Panc1 (cell line): ENCODE measurements at places on chromosomes 1 and 21. TPM values are rescaled to one million over a fixed set of nuclear protein-coding genes. Genes with fewer than 3 reads are reported as not detected.

DNA sequence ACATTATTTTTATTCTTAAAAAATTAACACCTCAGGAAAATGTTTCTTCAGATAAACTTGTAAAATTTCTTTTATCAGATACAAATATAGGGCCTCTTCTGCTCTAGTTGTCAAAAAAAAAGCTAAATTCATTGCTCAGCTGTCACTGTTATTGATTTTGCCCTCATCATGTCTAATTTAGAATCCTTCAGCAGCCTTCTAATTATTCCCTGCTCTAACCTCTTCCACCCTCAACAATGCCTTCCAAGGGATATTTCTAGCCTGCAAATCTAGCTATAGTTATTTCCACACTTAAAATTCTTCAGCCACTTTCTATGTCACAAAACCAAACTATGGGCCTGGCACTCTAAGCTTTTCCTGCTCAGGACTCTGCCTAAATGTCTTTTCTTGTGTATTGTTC is 25.2 kb downstream of the PDE4B start:
- no peak for DNase-seq

DNA sequence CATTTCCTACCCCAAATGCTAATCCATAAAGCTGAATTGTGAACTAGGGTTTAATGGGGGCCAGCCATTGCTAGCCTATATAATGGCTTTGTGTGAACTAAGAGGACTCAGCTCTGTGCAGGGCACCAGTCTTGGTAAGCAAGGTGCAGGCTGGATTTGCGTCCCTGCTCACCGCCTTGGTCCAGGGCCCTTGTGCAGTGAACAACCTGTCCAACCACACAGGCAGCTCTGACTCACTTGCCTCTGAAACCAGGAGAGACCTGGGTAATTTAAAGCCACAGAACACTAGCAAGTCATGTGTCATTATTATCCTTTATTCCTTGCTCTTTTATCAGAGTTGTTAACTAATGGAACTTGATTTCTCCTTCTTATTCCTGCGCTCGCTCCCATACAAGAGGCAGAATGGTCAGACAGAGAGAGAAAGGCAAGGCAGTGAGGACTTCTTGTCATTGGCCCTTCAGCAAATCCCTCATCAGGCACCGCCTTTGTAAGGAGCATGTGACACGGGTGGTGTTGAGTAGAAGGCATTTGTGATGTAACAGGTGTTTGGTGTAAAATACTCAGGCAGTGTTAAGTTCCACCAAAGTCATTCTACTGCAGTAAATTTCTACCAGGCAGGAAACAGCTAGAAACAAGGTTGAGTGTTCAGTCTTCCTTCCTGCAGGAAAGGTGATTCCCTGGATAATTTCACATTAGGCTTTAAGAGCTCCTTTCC is 67.3 kb upstream of the OLIG2 start:
- DNase-seq = no peak

EXO1 gene
- 26.3 TPM for total RNA-seq

GRCh38 chr1:153780551-153780950 is 5.3 kb downstream of the SLC27A3 start:
- no peak for DNase-seq

- no peak for DNase-seq
Measured at GRCh38 chr1:198201956-198202784, 45.4 kb downstream of the NEK7 start.

KTI12 gene
- 13.1 TPM for total RNA-seq

RPS6KA1 gene
- total RNA-seq = 44.0 TPM

GRCh38 chr21:20445971-20446370 is 552.2 kb upstream of the NCAM2 start:
- DNase-seq = no peak

DNA sequence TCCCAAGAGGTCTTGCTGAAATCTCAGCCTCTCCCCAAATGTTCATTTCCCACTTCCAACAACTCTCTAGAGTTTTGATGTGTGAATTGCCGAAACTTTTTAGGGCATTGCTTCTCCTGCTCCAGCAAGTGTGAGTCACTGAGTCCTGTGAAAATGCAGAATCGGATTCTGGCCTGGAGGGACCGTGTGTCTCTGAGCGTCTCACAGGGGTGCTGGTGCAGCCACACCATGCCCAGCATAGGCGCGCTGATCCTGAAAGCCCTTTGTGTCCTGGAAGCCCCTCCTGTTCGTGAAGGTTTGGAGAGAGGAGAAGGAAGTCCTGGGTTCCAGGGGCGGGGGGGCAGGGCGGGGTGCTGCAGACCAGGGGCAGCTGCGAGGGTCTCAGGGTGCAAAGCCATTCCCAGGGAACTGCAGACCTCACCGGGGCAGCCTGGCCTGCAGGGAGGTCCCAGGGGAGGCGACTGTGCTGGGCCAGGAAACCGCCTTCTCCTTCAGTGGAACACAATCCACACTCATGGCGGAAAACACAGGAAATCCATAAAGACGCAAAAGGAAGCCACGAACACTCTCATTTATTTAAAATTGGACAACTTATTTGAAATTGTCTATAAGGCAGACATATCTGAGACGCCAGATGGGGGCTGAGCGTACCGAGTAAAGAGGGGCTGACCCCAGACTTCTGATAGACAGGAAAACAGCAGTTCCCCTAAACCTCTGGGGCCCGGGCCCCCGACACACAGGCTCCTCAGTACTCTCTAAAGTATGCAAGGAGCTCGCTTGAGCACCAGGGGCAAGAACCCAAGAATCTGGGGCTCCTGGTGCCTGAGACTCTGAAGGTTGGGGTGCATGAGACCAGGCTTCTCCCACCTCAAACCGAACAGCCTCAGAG is 43.5 kb upstream of the ADARB1 start:
- DNase-seq = no peak
